ENCODE measurements at places on chromosomes 1 and 21. TPM values are rescaled to one million over a fixed set of nuclear protein-coding genes. Genes with fewer than 3 reads are reported as not detected.

DNA sequence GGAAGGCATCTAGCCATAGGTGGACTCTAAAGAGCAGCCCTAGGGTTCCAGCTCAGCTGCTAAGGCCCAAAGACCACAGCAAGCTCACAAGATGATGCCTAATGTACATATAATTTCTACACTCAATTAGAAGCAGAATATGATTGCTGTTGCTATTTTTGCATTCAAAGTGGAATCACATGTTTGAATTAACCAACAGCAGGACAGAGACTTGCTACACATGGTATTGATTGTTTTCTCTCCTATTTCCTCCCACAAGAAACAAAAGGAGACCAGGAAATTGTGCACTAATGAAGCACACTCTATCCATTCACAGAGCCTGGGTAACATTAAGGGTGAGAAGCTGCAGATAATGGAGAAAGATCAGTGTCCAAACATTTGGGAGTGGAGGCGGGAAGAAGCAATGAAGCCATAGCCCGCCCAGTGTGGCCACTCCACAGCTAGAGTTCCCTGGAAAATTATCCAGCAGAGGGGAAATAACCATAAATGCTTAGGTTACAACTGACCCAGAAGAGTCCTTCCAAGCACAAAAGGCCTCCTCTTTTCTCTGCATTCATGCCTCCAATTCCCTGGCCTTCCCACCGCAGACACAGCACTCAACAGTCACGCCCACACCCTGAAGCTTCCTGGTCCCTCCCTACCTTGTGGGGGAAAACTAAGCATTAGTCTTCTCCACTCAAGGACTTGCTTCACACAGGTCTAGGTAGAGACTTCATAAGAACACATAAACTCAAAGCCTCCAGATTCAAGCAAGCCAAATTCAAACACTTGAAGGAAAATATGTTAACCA, 7.5 kb downstream of the CNN3 start:
- no peak for DNase-seq
- H3K27ac ChIP-seq, result no peak overlapping the region
- no peak overlapping the region for H3K4me3 ChIP-seq
- peaks cover 55% of the 10 kb centered on the region for H3K27me3 ChIP-seq
- peaks cover 3% of the 10 kb centered on the region for H3K36me3 ChIP-seq

DNA sequence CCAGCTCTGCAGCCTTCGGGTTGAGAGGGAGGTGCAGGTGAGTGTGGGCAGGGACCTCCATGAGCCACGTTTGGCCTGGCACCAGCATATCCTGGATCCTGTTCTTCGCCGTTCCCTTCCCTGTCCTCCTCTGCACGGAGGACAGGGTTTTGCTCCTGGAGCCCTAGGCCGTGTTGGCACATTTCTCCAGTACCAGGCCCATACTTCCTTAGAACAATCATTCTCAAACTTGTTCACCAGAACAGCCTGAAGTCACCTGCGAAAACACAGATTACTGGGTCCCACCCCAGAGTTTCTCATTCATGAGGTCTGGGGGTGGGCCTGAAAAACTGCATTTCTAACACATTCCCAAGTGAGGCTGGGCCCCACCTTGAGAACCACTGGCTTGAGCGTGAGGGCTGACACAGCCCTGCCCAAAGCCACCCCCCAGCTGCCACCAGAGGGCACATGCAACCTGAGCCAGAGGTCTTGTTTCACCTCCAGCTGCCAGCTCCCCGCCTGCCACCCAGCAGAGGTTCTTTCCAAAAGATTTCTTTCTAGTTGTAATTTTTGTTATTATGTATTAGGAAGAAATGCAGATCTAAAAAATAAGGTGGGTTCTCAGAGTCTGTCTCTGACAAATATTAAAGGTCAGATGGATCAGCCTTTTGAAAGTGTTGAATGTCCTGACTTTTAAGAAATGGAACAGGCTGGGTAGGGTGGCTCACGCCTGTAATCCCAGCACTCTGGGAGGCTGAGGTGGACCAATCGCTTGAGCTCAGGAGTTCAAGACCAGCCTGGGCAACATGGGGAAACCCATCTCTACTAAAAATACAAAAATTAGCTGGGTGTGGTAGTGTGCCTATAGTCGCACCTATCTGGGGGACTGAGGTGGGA, 39.6 kb upstream of the LDLRAP1 start:
- H3K4me1 ChIP-seq, result peaks cover 15% of the 10 kb centered on the region
- H3K36me3 ChIP-seq, result no peaks in the 10 kb centered on the region
- H3K27me3 ChIP-seq, result no peaks in the 10 kb centered on the region
- peak; percentile 43 for DNase-seq
- no peak overlapping the region for H3K4me3 ChIP-seq

- DNase-seq, result no peak
- H3K27me3 ChIP-seq, result no peaks in the 10 kb centered on the region
- no peaks in the 10 kb centered on the region for H3K4me1 ChIP-seq
- H3K36me3 ChIP-seq, result no peaks in the 10 kb centered on the region
Observed at GRCh38 chr1:245085508-245086095, 69.2 kb upstream of the KIF26B start.

DNA sequence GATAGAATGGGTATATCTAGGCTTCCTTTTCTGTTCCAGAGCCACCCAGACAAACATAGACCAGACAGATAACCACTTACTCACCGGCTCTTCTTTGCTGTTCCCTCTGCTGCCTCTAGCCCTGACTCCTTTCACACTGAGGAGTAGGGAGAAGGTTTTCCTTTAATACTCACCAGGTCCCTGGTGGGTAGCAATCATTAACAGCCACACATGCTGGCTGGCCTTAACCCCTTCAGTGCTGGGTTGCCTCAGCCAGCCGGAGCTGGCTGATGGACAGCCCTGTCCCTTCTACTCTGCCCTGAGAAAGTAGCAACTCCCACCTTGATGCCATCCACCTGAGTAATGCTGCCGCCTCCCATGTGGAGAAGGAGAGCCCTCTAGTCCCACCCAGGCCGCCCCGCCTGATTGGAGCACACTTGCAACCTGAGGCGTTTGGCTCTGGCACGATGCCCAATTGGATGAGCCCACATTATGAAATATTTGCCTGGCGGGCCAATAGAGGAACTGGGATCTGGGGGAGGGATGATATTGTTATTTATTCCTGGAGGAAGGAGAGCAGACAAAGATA, 71.6 kb downstream of the PLEKHA6 start:
- H3K4me3 ChIP-seq, result no peak overlapping the region
- peak overlapping the region; percentile 49 for H3K27ac ChIP-seq
- peaks cover 3% of the 10 kb centered on the region for H3K36me3 ChIP-seq
- H3K27me3 ChIP-seq, result peaks cover 34% of the 10 kb centered on the region

GRCh38 chr1:206435445-206435844, 34.8 kb upstream of the IKBKE start:
- no peak overlapping the region for H3K4me3 ChIP-seq
- no peaks in the 10 kb centered on the region for H3K27me3 ChIP-seq
- H3K4me1 ChIP-seq, result peaks cover 2% of the 10 kb centered on the region
- H3K36me3 ChIP-seq, result peaks cover 7% of the 10 kb centered on the region

- no peaks in the 10 kb centered on the region for H3K27me3 ChIP-seq
- H3K4me3 ChIP-seq, result no peak overlapping the region
- no peaks in the 10 kb centered on the region for H3K36me3 ChIP-seq
- no peaks in the 10 kb centered on the region for H3K4me1 ChIP-seq
- no peak overlapping the region for H3K27ac ChIP-seq
Observed at GRCh38 chr1:187577610-187578009, 748.9 kb downstream of the PLA2G4A start.

DNA sequence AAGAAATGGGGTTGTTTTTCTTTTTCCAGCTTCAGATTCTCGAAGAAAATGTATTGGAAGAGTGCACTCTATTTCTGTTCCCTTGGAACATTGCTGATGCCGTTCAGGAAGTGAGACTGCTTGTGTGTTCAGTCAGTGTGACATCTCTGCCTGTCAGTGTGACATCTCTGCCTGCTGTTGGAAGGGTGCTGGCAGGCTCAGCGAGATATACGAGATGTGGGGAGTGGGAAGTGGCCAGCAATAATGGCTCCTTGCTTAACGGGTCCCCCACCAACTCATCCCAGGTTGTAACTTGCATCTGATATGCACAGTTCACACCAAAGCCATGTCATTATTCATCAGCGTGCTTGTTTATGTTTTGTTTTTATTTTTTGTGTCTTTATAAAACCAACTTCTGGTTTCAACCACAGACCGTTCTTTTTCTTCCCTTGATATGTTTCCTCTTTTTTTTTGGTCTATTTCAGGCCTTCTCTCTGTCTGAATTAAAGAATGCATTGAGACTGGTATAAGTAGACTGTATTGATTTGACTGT, 145.4 kb downstream of the GALNT2 start:
- peak overlapping the region; percentile 73 for H3K4me3 ChIP-seq
- no peak for DNase-seq
- H3K27me3 ChIP-seq, result no peaks in the 10 kb centered on the region
- peak overlapping the region; percentile 83 for H3K27ac ChIP-seq

DNA sequence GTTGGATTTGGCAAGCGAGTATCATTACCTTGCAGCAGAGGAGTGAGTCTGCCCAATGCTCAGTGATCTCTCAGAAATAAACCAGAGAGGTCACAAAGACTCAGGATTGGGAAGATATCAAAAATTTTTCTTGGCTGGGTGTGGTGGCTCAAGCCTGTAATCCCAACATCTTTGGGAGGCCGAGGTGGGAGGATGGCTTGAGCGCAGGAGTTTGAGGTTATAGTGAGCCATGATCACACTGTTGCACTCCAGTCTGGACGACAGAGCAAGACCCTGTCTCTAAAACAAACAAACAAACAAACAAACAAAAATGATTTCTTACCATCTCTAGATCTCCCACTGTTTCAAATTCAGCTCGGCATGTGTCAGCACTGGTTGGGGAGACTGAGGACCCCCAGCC, 13.3 kb upstream of the BECN2 start:
- peak overlapping the region; percentile 32 for H3K27ac ChIP-seq
- DNase-seq, result no peak
- H3K4me3 ChIP-seq, result no peak overlapping the region
- H3K36me3 ChIP-seq, result no peaks in the 10 kb centered on the region
- peaks cover 6% of the 10 kb centered on the region for H3K27me3 ChIP-seq
- no peaks in the 10 kb centered on the region for H3K4me1 ChIP-seq

- no peaks in the 10 kb centered on the region for H3K27me3 ChIP-seq
- H3K4me1 ChIP-seq, result no peaks in the 10 kb centered on the region
- no peak overlapping the region for H3K4me3 ChIP-seq
- H3K36me3 ChIP-seq, result no peaks in the 10 kb centered on the region
Observed at GRCh38 chr1:71269818-71270217, 189.0 kb upstream of the ZRANB2 start.

DNA sequence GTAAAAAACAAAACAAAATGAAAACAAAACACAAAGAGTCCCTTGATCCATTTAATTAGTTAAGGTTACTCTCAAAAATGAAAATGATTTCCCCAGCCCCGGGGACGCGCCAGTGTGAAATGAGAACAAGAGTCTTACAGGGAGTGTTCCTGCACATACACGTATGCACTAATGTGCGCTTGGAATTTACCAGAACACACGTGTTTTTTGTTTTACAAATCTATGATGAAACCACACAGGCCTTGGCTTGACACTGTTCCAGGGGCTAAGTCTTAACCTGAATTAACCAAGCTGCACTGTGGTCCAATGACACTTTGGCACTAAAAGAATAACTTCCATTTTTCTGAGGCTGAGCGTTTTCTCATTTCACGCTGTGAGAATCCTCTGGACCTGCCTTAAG, 63.7 kb downstream of the SLC45A1 start:
- H3K27me3 ChIP-seq, result no peaks in the 10 kb centered on the region
- no peak overlapping the region for H3K4me3 ChIP-seq
- no peaks in the 10 kb centered on the region for H3K36me3 ChIP-seq
- no peak for DNase-seq
- H3K4me1 ChIP-seq, result peaks cover 60% of the 10 kb centered on the region

DNA sequence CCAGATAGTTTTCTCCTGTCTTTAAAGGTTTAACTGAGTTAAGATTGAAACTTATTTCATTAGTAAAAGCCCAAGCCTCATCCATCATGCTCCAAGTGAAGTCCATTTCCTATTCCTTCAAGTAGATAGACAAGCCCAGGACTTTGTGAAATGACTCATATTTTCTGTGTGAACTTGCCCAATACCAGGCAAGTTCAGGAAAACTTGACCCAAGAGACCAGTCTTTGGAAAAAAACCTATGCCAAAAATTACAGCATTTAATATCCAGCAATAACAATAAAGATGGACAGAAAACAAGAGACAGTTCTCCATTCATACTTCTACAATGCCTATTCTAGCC, 405 bp upstream of the RAB29 start:
- no peak for DNase-seq
- H3K36me3 ChIP-seq, result peaks cover 2% of the 10 kb centered on the region
- H3K4me3 ChIP-seq, result peak overlapping the region; percentile 99
- peak overlapping the region; percentile 97 for H3K27ac ChIP-seq
- H3K27me3 ChIP-seq, result no peaks in the 10 kb centered on the region

GRCh38 chr1:211653293-211653692, 22.1 kb downstream of the NEK2 start:
- H3K27ac ChIP-seq, result no peak overlapping the region
- no peaks in the 10 kb centered on the region for H3K36me3 ChIP-seq
- H3K4me1 ChIP-seq, result peaks cover 2% of the 10 kb centered on the region
- no peak overlapping the region for H3K4me3 ChIP-seq
- no peak for DNase-seq

DNA sequence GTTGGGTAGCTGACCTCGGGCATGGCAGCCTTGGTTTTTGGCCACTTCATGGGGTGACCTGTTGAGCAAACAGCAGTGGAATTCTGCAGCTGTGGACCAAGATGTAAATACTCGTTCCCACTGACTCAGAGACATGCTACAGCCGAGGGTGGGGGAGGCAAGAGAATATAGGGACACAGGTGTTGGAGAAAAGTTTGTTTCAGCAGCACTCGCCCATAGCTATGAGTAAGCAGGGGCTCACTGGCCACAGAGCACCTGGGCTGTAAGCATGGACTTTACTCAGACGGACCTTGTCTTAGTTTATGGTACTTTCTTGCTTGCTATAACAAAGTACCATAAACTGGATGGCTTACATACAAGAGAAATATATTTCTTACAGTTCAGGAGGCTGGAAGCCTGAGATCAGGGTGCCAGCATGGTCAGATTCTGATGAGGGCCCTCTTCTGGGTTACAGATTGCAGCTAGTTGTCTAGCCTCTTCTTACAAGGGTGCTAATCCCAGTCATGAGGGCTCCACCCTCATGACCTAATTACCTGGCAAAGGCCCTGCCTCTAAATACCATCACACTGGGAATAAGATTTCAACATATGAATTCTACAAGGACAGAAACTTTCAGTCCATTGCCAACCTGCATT, 437.2 kb upstream of the DAB1 start:
- no peak overlapping the region for H3K4me3 ChIP-seq
- no peaks in the 10 kb centered on the region for H3K36me3 ChIP-seq
- no peaks in the 10 kb centered on the region for H3K27me3 ChIP-seq
- no peak for DNase-seq
- H3K27ac ChIP-seq, result no peak overlapping the region
- no peaks in the 10 kb centered on the region for H3K4me1 ChIP-seq

- DNase-seq, result peak; percentile 59
- H3K4me1 ChIP-seq, result peaks cover 50% of the 10 kb centered on the region
- peaks cover 6% of the 10 kb centered on the region for H3K36me3 ChIP-seq
- H3K27me3 ChIP-seq, result no peaks in the 10 kb centered on the region
- peak within 1 kb of the TSS; percentile 86 for H3K27ac ChIP-seq
Observed at GRCh38 chr1:175192630-175193526, at the start of gene KIAA0040. TSS of gene KIAA0040 (minus strand) at chr1:175192776. CDS start at chr1:175161013, 31,763 bp downstream.

- peak overlapping the region; percentile 93 for H3K27ac ChIP-seq
- H3K4me1 ChIP-seq, result peaks cover 65% of the 10 kb centered on the region
- H3K36me3 ChIP-seq, result peaks cover 7% of the 10 kb centered on the region
Observed at GRCh38 chr1:116558140-116558549, 12.7 kb downstream of the CD58 start.

The OR14K1 gene
- total RNA-seq, result not detected

The SH3BGR gene
- 0.57 TPM for total RNA-seq

The TSPEAR gene
- total RNA-seq, result not detected

The LSM10 gene
- 31.1 TPM for total RNA-seq

The PTPN22 gene
- total RNA-seq, result 40.8 TPM
